Sciatic nerve (tissue), 2 donors: ENCODE measurements at places on chromosomes 5 and 9. TPM values are rescaled to one million over a fixed set of nuclear protein-coding genes. Genes with fewer than 3 reads are reported as not detected.

DNA sequence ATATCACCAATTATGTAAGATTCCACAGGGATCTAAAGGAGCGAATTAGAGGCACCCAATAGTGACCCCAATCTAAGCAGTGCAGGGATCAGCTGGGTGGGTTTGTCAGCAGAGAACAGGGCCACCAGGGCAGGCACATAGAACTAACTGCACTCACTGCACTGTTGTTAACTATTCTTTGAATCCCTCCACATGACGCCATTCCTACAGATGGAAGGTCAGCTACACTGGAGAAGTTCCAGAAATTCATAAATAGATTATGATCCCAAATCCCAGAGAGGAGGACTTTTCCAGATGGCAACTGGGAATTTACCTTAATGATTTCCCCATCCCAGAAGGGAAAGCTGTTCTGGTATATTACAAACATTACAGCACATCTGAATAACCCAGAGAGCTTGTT is 84.2 kb downstream of the THBS4 start:
- DNase-seq = no peak

GRCh38 chr5:154039458-154039829 is 677 bp downstream of the MFAP3 start:
- no peak for DNase-seq

GRCh38 chr5:155783791-155784190 is 543.2 kb upstream of the SGCD start:
- no peak for DNase-seq

DNA sequence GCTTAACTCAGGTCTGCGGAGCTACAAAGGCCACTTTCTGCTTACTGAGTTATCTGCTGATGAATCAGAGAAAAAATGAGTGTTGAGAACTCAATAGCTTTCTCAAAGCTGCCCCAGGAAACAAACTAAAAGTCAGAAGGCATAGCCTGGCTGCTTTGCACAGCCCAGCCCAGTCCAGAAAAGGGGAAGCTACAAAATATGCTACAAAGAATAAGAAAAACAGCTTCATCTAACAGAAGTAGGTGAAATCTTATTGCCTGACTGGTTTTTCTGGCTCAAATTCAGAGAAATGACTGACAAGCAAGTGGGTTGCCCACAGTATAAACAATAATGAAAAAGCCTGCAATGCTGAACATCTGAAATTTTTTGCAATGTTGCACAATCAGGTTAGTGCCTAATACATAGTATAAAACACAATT is 156.2 kb downstream of the PPP2R2B start:
- no peak for DNase-seq

GRCh38 chr9:15606643-15607472 is 54.0 kb downstream of the CCDC171 start:
- DNase-seq = no peak

GRCh38 chr9:69900406-69900805 is 79.8 kb downstream of the CFAP95 start:
- DNase-seq = no peak

DNA sequence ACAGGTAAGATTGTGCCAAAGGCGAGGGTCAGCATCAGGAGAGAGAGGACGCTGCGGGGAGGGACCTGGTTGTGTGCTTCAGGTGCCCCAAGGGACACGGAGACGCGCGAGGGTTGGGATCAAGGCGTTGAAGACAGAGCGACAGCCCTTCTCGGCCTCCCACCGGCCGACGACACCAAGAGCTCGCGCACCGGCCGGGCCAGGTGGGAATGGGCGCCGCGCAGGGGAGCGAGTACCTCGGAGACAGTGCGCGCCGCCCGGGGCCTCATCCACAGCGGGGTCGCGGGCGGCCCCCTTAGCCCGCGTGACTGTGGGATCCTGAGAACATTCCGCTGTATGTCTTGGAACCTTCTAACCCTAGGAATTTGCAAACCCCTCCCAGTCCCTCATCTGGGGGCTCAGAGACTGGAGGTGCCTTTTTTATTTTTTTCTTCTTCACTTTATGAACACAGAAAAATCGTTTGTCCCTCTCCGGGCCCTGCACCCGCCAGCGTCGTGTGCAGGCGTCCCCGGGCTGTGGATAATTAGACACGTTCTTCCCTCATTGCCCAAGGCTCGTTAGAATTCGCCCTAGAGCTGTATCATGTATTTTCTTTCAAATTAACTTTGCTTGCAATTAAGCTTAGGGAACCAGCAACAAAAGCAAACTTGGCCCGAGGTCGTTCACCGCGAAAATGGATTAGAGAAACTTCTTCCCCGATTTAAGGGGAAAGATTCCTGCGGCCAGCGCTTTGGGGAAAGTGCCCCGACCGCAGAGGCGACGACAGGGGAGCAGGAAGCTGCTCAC is 4.8 kb downstream of the FOXE1 start:
- no peak for DNase-seq

DNA sequence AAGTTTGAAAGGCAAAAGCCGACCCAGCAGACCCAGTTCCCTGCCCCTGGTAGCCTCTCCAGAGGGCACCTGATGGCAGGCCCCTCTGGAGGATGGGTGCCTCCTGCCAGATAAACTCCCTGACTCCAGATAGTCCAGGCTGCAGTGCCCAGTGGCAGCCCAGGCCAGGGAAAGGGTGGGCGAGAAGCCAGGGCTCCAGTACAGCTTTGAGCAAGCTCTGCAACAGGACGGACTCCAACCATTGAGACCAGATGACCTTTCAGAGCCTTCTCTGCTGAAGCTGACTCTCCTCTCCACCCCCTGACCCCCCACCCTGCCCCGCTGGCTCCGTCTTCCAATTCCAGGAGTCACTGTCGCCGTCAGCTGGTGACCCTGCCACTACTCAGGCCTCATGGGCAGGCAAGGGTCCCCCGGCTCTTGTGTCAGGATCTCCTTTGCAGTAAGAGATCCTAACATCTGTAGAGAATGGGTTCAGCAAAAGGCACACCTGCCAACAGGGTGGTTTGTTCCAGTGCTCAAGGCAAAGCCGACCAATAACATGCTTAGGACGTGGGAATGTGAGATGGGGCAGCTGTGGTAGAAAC is 15.5 kb upstream of the FCN1 start:
- DNase-seq = no peak

GRCh38 chr5:141611289-141611688 is 7.5 kb downstream of the DIAPH1 start:
- DNase-seq = no peak

GRCh38 chr5:77379558-77380061 is 112.5 kb downstream of the WDR41 start:
- no peak for DNase-seq

Gene ALDOB
- total RNA-seq = not detected

Gene SKP1
- total RNA-seq = 295 TPM

Gene UGT3A1
- total RNA-seq = not detected

Gene DIMT1
- total RNA-seq = 20.0 TPM

Gene CCNI2
- 0.36 TPM for total RNA-seq
